Astrocyte (in vitro differentiated cells and primary cell): ENCODE measurements at places on chromosomes 2 and 18. TPM values are rescaled to one million over a fixed set of nuclear protein-coding genes. Genes with fewer than 3 reads are reported as not detected.
A peak's percentile ranks its signal among the peaks of the same experiment; 100 is the strongest.

ERICH2 gene
- 1.7 and 1.9 TPM in 2 replicates for total RNA-seq

DNA sequence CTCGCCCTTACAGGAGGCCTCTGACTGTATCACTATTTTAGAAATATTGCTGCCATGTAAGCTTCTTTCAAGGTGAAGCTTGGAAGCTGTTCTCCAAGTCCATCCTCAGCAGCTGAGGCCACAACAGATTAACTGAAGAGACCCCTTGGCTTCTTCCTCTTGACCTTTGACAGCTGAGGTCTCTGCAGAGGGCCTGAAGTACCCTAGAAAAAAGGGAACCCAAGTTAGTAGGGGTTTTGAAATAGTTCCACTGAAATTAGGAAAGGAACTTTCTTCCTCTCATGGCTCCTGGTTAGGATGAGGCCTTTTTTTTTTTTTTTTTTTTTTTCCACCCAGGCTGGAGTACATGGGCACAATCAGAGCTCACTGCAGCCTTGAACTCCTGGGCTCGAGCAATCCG is 15.5 kb upstream of the IHH start:
- peaks cover 3% of the 10 kb centered on the region for H3K36me3 ChIP-seq
- peaks cover 8% of the 10 kb centered on the region for H3K4me1 ChIP-seq
- no peak overlapping the region for H3K4me3 ChIP-seq
- DNase-seq = no peak
- no peaks in the 10 kb centered on the region for H3K27me3 ChIP-seq

DNA sequence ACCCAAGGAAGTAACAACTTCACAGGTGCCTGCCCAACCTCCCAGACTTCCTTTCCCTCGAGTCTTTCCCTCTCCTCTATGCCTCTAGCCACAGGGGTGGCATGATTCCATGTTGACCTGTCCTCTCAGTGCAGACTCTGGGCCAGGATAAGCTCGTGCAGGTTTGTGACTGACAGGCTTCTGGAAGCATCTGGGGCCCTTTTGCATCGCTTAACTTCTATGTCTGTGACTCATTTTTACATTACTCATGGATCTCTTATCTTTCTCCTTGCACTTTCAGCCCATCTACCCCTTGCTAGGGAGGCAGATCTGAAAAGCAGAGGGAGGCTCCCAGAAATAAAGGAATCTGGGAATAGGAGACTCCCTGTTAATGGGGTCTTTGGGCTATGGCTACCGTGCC is 98.5 kb upstream of the RIOK3 start:
- H3K4me3 ChIP-seq = no peak overlapping the region
- DNase-seq = peak; percentile 81
- no peaks in the 10 kb centered on the region for H3K27me3 ChIP-seq
- no peaks in the 10 kb centered on the region for H3K36me3 ChIP-seq
- no peak overlapping the region for H3K27ac ChIP-seq
- peaks cover 30% of the 10 kb centered on the region for H3K4me1 ChIP-seq

DNA sequence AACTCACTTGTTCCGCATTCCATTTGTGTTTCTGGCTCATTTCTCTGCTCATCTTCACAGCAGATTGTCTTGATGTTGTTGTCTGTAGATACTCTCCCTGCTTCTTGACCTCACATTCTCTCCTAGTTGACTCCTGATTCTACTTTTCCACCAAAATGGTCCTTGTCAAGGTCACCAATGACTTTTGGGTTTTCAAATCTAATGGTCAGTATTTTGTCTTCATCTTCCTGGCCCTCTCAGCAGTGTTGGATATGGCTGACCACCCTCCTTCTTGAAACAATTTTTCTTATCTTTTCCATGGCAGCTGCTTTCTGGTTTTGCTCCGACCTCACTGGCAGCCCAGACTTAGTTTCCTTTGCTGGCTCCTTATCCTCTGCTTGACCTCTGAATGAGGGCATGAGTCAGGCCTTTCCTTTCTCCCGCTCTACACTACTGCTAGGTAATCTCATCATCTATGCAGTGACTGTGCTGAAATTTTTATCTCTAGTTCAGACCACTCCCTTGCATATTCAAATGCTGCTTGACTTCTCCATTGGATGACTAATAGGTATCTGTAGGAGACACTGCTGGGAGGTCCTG is 386.6 kb upstream of the SPRED2 start:
- no peaks in the 10 kb centered on the region for H3K36me3 ChIP-seq
- DNase-seq = peak; percentile 14
- no peak overlapping the region for H3K4me3 ChIP-seq
- no peaks in the 10 kb centered on the region for H3K27me3 ChIP-seq
- no peaks in the 10 kb centered on the region for H3K4me1 ChIP-seq
- no peak overlapping the region for H3K27ac ChIP-seq
